Kidney tubule cell (primary cell): ENCODE measurements at places on chromosomes 12 and 14.

DNA sequence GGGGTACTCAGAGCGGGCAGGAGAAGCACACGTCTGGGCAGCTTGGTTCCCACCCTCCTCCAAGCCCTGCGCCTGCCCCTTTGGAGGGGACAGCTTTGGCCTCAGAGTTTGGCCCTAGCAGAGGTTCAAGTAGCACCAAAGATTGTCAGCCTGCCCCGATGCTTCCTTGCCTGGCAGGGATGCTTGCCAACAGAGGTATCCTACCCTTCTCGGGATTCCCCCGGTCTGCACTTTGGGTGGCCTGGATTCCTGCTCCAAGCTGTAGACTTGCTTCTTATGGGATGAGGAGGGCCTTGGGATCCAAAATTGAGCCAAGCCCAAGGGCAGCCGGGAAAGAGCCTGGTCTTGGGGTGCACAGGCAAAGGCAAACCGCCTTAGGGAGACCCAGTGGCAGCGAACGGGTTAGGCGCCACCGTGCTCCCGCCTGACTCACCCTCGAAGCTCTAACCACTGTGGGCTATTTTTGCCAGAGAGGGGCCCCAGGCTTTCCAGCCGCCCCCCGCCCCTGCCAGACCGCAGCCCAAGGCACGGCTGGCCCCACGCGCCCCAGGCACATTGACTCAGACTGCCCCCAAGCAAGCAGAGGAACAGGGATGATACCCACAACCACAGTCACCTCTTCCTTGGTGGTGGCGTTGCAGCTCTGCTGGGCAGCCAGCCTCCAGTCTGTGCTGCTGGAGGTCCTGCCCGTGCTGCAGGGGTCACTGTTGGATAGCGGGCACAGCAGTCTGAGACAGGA is 847 bp upstream of the WNT10B start:
- peak; percentile 50 for DNase-seq

GRCh38 chr12:46351138-46351537 is 21.4 kb downstream of the SLC38A2 start:
- no peak for DNase-seq

GRCh38 chr12:50922820-50923219 is 29.5 kb upstream of the HIGD1C start:
- no peak for DNase-seq

- DNase-seq, result peak; percentile 32
Measured at GRCh38 chr14:33933386-33933933, 17.4 kb downstream of the EGLN3 start.

DNA sequence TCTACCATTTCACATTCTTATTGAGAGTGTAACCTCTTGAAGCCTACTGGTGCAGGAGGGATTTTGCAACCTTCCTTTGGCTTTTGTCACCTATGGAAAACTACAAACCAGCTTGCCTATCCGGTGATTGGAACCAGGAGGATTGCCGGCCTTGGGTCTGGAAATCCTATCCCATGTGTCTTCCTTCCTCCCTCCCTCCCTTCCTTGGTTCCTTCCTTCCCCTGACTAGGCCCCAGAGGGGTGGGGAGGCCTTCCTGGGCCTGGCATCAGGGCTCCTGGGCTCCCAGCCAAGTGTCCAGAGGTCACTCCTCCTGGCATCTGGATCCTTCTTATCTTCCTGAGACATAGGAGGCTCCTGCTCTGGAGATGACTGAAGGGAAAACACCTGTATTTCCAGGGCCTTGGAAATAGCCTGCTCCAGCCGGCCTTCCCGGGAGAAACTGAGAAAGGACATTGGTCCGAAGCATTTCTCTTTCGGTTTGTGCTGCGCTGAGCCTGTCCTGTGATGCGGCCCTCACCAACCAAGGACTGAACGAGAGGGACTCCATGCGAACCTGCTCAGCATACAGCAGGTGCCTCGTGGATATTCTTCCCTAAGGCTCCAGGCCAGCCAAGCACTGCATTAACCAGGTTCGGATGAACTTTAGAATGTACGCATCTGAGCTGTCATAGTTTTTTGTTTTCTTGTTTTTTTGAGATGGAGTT is 43.4 kb downstream of the PSMA6 start:
- DNase-seq, result peak; percentile 82

DNA sequence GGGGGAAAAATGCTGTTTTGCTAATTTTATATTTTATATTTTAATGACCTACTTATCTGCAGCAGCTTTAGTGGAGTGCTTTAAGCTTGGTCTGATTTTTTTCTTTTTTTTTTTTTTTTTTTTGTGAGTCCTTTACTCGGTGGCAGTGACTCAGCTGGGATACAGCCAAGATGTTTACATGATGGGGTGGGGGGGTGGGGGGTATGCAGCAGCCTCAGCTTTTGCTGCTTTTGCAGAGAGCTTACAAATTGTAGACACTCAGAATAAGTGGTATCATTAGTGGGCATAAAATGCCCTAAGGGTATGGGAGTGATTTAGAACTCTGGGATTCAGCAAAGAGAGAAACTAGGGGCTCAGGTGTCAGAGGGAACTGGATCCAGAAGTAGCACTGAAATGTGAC is 38.2 kb upstream of the ARHGAP5 start:
- DNase-seq, result peak; percentile 15

- no peak for DNase-seq
Measured at GRCh38 chr14:23636317-23637211, at the start of gene DHRS2. DHRS2 (plus strand) TSS chr14:23636364; CDS start chr14:23638865, 2,501 bp downstream.

DNA sequence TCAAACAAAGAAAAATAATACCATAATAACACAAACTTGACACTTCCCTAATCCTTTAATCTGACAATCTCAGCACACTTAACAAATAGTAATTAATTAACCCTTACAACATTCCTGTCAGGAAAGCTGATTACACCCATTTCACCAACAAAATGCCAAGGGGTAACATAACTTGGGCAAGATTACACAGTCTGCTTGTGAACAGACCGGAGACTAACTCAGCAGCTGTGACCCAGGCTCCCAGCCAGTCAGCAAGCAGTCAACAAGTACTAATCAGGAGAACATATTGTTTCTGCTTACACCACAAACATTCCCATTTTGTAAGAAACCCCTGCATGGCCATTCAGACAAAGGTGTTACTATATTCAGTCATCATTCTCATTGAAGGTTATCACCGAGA is 592.5 kb upstream of the FLRT2 start:
- no peak for DNase-seq

DNA sequence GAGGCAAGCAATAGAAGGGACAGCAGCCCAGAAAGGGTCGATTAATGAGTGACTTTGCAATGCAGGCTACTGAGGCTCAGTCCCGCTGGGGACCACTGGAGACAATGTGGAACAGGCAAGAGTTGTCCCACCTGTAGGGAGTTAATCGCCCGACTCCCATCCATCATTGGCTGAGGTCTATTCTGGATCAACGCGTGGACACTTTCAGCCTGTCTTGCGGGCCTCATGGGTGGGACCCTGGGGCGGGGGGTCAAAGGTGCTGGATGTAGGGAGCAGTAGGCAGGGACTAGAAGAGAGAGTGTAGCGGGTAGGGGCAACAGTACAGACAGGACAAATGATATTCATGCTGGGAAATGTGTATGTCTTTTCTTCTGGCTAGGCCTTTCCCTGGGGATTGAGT is 6.1 kb downstream of the IFI27L2 start:
- no peak for DNase-seq

- DNase-seq, result no peak
Measured at GRCh38 chr12:68367903-68368302, 35.7 kb upstream of the MDM1 start.

DNA sequence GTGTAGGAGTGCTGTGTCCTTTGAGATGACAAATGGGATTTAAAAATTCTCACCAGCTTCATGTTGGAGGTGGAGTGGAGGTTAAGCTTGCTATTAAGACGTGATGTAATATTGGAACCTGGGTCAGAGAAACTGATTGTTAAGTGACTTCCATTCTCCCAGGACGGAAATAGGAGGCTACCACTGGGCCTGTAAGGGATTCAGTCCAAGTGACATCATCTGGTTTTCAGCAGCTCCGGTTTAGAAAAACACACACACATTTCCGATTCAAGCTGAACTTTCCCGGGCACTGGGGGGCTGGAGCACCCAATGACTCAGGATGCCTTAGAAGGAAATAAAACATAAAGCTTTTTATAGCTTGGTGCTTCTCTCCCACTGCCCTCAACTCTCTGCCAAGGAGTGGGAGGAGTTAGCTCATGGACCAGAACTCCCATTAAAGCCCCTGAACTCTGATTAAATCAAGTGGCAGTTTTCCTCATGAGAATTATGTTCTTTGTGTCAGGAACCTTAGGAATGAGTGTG is 12.4 kb downstream of the CALM1 start:
- peak; percentile 97 for DNase-seq

- no peak for DNase-seq
Measured at GRCh38 chr12:49388682-49389386, 21.6 kb downstream of the SPATS2 start.

DNA sequence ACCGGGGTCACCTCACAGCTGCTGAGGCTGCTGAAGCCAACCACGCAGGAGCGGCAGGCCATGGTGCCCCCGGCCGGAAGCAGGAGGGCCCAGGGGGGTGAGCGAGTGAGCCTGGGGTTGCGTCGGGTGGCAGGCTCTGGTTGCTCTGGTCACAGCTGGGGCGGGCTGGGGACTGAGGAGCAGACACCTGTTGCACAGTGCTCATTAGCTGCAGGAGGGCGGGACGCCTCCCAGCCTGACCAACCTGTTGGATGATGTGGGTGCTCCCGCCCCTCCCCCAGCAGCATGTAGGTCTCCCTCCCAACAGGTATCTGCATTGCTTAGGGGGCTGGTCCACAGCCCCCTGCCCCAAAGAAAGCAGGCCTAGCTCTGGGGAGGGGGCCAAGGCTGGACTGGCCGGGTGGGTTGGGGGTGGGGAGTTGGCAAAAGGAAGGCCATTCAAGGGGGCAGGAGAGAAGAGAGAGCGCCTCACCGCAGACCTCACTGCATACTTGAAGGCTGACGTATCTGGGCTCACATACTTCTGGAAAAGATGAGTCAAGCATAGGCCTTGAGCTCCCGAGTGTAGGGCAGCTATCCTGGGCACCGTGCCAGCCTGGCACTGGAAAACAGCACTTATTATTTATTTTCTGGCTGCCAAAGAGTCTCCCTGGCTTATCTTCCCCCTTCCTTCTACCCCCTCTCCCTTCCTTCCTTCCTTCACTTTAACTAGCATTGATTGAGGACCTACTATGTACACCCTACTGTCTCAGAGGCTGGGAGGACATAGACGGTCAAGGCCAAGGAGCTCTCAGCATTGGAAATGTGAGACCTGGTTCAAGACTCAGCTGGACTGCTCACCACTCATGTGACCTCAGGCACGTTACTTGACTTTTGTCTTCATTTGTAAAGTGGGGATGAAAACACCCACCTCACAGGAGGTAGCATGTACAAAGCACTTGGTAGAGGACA is at the start of gene KRT80:
Gene KRT80, minus strand, starts transcription at position 174 of the 951 bp plus-strand sequence. Its CDS starts 112 bp downstream, at position 62.
- peak; percentile 99 for DNase-seq

GRCh38 chr12:88860851-88861250 is 280.6 kb upstream of the KITLG start:
- DNase-seq, result no peak

GRCh38 chr14:92258934-92259333 is 64.0 kb upstream of the SLC24A4 start:
- DNase-seq, result no peak

DNA sequence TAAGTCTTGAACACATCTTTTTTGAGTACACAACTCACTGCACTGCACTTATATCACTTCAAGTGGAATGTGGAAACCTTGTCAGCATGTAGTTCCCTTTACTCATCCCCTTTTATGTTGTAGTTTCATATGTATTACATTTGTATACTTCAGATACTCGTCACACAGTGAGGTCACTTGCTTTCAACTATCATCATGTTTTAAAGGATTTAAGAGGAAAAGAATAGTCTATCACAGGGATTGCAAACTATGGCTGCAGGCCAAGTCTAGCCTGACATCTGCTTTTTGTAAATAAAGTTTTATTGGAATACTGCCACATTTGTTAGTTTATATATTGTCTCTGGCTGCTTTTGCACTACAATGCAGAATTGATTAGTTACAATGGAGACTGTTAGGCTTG is 24.3 kb downstream of the CNOT2 start:
- DNase-seq, result no peak

DNA sequence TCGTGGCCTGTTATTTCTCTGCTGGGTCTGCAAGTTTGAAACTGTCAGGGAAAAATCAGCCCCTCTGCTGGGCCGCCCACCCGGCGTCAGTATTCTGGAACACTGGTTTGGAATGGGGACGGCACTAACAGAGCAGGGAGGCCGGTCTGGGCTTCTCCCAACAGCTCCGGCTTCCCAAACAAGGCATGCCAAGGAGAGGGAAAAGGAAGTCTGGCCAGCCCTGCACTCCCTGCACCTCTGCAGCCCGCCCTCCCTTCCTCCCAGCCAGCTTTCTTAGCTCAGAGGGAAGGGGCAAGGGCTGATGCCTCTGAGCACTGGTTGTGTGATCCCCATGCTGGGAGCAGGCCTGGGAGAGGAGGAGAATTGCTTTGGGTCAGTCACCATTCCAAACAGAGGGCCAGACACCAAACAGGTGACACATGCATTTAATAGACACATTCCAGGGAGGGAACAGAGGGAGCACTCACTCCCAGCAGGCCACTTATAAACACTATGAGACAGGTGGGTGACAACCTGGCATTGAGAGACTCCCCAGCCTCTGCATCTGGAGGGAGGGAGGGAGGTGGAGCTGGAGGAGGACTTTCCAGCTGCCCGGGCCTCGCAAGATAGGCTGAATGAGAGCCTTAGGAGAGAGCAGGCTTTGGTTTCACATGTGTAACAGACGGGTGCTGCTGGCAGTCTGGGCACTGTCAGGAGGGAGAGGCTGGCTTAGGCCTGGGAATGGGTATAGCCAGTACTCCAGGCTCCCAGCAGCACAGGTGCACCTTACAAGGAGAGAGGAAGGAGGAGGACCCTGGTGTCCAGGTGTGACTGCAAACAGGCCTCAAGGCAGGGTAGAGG is 10.3 kb downstream of the KRT75 start:
- DNase-seq, result peak; percentile 48

- DNase-seq, result peak; percentile 58
Measured at GRCh38 chr12:79935624-79936345, 888 bp upstream of the PPP1R12A start.
